Left cardiac atrium (tissue), 4 donors: ENCODE measurements at places on chromosomes 1 and 21.

DNA sequence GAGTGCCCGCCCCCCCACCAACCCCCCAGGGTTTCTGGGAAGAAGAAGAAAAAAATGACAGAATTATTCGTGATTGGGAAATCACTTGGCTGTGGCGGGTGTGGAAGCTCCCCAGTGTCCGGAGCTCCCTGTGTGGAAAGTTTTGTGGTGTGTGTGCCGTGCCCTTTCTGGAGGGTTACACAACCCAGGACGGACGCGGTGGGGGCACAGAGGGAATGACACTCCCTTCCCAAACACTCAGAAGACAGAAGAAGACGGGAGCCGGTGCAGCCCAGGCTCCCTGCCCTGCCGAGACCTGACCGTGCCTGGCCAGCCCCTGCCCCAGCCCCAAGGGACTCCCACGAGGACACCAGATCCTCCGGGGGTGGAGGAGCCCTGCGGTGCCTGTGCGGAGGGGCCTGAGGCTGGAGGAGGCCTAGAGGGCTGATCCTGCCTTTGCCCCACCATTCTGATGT, 33.0 kb upstream of the ADARB1 start:
- peak; percentile 83 for DNase-seq

GRCh38 chr1:41728403-41729202, 190.1 kb downstream of the HIVEP3 start:
- no peak for DNase-seq

DNA sequence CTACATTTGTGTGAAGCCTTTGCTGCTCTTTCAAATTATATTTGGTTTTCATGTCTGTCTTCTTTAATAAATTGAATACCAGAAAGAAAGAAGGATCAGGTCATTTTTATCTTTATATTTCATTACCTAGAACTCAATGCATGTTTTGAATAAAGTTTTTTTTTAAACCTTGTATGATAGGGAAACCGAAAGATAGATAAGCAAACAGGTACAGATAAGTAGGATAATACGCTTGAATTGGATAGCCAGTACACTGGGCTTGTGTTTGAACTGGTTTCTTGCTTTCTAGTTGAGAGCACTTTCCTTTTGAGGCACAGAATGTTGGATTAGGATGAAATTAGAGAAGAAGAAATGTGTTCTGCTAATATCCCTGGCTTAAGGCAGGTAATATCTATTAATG, 46.9 kb downstream of the PKN2 start:
- no peak for DNase-seq

DNA sequence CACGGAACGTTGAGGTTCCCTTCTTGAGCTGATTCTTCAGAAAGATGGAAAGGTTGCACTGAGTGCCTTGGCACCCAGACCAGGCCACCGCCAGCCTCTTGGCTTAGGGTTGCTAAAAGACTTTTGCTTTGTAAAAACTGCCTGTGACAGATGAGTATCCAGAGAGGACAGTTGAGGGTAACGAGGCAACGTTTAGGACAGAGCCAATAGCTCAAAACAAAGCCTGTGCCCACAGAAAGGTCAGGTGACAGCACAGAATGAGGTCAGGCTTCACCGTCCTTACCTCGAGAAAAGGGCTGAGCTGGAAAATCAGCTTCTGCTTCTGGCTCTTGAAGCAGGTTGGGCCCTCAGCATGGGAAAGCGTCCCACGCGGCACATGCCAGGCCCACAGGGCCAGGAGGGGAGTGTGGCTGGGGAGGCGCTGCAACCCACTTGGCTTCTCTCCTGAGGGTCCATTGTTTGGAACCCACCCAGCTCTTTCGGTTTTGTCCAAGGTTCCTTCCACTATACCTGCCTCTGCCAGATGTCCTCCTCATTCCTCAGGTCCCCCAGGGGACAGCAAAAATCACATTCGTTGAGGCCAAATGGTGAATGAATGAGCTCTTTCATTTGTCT, 55.5 kb downstream of the SCCPDH start:
- no peak for DNase-seq

- no peak for DNase-seq
Observed at GRCh38 chr1:53463961-53464899, 5.0 kb downstream of the DMRTB1 start.

DNA sequence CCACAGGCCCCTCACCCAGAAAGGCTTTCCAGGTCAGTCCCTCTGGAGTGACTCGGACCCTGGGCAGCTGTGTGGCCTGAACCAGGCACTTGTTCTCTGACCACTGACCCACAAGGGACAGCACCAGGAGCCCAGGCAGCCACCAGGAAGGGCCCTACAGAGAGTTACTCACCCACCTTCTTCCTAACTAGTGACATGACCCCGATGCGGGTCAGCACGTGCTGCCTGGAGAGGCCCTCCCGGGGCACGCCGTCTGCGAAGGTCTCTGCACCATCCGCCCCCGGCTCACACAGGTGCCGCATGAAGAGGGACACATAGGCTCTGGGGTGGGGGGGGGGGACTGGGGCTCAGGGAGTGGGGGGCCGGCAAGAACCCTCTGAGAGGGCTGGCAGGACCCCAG, 55.8 kb downstream of the CHD5 start:
- no peak for DNase-seq

DNA sequence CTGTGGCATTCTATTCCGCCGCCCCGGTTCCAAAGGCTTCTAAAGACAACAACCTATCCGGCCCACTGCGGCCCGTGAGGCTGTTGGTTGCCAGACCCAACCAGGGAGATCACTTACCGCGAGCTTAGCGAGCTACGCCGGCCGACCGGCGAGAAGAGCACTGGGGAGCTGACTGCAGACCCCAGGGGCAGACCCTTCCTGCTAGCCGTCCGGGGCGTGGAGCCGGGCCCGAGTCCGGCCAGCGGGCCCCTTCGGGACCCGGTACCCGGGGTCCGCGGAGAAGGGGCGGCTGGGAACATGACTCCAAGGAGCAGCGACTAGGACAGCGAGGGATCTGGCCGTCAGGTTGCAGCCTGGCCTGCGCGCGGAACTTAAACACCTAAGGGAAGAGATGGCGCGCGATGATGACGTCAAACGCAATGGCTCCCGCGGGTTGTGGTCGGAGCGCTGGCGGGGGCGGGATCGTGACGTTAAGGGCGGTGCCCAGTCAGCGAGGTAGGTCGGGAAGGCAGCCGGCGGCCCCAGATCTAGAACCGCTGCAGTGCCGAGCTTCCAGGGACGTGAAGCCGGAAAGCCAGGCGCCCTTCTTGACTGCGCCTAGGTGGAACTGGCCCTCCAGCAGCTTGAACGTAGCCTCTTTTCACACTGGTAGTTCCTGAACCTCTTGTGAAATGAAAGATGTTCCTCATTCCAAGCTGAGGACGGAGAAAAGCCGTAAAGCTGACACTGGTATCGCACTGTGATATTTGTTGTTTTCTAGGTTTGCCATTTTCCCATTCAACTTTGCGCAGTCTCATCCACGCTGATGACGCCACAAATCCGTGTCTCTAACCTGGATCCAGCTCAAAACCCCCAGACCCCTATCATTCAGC, at the start of gene NUP133:
TSS of gene NUP133 (minus strand) at position 391 of the 872 bp plus-strand sequence. CDS start at position 299, 92 bp downstream.
- DNase-seq = peak; percentile 100

DNA sequence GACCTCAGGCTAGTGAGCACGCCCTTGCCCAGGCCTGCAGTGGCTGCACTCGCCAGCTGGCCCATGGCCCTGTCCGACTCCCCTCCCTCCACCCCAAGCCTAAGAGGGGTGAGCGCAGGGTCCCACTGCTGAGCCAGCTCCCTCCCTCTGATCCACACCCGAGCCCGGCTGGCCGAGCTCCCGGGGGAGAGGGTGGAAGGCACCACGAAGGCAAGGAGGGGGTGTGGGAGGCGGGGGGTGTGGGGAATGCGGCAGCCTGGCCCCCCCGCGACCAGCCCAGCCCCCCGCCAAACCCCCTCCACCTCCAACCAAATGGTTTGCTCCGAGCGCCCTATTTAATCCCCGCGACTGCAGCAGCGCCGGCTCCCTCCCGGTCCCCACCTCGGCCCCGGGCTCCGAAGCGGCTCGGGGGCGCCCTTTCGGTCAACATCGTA, at the start of gene CADM3:
TSS of gene CADM3 (plus strand) at position 362 of the 434 bp plus-strand sequence. CDS start 151 bp downstream, outside the sequence.
- no peak for DNase-seq

DNA sequence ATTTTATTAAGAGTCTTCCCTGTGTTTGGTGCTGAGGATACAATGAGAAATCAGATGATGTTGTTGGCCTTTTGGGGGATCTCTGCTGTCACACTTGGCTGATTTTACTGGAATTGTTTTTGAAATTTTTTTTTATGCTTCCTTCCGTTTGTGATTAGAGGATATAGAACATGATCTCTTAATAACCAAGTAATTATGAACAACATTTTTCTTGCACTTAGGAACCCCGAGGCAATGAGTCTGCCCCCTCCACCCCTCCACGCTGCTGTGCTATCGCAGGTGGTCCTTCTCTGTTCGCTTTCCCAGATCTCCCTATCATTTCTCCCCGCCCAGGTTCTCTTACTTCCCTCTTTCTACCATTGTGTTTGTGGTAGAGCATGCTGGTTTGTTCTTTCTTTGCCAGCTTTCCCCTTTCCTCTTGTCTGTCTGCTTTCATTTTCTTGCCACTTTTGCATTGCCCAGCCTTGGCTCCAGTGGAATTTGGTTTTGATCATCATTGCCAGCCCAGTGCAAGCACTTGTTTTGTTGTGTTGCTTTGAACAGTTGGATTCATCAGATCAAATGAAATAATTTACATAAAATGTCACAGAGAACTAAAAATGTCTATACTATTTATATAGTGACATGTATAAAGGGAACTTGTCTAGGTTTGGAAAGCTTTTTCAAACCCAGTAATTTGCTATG, 73.1 kb upstream of the SCCPDH start:
- DNase-seq = no peak

GRCh38 chr1:109765483-109765815, 1.7 kb upstream of the EPS8L3 start:
- no peak for DNase-seq

- no peak for DNase-seq
Observed at GRCh38 chr1:36665478-36666080, 182.9 kb upstream of the CSF3R start.

GRCh38 chr1:248786156-248786555, 30.6 kb upstream of the LYPD8 start:
- no peak for DNase-seq

DNA sequence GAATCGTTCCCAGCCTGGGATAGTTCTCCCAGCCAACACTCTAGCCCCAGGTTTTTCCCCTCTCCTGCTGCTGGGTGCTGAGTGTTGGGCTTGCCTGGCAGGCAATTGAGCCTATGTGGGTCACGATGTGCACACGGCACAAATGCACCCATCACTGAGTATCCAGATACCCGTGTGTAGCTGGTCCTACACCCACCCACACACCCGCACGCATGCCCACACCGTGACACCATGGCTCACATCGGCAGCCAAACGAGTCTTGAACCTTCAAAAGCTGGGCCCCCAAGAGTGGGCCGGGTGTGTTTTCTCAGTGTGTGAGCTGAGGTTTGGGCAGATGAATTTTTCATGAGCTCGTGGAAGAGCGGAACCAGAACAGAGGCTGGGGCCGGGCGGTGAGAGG, 188.5 kb downstream of the GRIK3 start:
- no peak for DNase-seq

- DNase-seq = no peak
Observed at GRCh38 chr21:28636752-28637691, 355.7 kb downstream of the LTN1 start.

DNA sequence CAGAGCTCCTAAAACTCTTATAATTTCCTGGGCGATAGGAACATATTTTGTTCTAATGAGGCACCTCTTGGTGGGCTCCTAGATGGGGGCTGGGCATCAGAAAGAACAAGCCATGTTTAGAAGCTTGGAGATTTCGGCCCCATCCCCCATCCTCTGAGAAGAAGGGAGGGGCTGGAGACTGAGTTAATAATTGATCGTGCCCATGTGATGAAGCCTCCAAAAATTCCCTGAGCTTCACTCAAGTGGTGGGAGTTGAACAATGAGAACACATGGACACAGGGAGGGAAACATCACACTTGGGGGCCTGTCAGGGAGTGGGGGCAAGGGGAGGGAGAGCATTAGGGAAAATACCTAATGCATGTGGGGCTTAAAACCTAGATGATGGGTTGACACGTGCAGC, 18.1 kb downstream of the C1orf115 start:
- DNase-seq = no peak

DNA sequence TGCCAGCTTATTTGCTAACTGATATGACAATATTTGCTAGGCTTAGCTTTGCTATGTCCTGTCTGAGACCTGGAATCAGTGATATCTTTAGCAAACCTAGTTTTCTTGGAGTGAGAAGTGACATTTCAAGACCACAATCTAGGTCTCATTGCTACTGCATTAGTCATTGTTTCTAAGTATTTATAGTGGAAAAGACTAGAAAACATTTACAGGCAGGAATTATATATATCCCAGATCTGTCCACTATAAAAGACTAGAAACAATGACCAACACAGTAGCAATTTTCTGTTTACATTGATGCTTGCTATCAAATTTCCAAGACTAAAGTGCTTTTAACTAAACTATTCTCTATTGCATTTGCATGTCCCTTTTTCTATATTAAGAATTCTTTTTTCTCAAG, 5.0 kb upstream of the RGS18 start:
- DNase-seq = no peak

- DNase-seq = no peak
Observed at GRCh38 chr1:190663962-190664361, 186.3 kb upstream of the BRINP3 start.

DNA sequence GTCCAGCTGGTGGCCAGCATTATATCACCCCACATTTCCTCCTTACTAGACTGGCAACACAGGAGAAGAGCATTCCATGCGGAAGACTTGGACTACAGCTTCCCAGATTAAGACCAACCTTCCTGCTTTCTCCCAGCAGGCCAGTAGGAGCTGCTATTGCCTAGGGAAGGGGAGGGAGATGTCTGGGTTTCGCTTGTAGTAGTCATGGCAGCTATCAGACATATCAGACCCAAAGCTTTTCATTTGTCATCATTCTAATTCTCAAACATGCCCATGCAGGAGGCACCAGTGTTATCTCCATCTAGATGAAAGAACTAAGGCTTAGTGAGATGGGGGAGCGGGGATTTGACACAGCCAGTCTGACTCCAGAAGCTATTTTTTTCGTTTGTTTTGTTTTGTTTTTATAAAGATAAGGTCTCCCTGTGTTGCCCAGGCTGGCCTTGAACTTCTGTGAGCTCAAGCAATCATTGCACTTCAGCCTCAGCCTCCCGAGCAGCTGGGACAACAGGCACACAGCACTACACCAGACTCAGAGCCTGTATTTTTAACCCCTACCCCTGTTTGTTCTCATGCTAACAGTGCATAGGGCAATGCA, 4.5 kb downstream of the PLA2G2A start:
- peak; percentile 58 for DNase-seq
